ENCODE measurements at places on chromosomes 7 and 10.

DNA sequence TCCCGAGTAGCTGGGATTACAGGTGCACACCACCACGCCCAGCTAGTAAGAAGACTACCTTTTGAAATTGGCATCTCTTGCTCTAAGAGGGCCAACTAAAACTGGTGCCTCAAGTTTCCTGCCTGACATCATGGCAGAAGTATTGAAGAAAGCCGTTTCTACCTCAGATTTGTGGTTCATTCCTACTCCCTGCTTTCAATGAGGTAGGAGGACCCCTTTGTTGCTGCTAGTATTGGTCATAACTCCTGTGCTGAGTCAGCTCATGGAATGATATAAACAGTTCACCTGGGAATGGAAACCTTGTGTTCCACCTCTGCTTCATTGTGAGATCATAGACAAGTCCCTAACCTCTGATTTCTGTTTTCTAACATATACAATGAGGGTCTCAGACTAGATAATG is 82.8 kb downstream of the CDK6 start:
- DNase-seq = no peak

DNA sequence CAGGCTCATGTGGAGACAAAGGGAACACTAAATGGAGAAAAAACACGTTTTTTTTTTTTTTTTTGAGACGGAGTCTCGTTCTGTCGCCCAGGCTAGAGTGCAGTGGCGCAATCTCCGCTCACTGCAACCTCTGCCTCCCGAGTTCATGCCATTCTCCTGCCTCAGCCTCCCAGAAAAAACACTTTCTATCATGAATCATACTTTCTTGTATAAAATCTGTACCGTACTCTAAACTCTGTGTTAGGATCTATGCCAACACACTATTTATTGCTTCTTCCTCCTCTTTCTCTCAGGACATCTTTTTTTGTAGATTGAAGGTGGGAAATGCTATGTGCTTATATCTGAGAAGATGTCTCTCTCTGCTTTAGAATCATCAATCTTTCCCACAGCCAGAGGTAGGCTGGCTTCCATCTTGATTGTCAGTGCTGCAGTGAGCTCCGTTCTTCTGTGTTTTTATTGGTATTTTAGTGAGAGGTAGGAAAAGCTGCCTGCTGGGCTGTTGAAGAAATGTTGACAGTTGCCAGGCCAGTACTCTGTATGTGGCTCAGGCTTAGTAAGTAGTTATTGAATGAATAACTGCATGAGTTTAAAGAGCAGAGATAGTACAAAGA is 101.1 kb downstream of the GPR85 start:
- no peak for DNase-seq

DNA sequence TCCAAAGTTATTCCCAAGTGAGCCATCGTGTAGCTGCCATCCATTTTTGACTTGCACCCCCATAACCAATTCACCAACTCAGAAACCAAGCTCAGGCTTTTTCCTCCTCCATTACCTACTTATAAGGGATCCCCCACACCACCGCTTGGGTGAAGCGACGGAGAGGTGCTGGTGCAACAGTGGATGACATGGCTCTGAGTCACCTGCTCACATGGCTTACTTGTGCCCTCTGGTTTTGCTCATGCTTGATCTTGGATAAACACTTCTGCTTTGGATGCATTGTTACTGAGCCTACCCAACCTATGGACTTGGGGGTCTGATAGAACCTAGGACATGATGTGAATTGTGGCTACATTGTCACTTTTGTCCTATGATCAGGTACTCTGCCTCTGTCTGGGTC is 12.0 kb upstream of the AKR1B1 start:
- no peak for DNase-seq

DNA sequence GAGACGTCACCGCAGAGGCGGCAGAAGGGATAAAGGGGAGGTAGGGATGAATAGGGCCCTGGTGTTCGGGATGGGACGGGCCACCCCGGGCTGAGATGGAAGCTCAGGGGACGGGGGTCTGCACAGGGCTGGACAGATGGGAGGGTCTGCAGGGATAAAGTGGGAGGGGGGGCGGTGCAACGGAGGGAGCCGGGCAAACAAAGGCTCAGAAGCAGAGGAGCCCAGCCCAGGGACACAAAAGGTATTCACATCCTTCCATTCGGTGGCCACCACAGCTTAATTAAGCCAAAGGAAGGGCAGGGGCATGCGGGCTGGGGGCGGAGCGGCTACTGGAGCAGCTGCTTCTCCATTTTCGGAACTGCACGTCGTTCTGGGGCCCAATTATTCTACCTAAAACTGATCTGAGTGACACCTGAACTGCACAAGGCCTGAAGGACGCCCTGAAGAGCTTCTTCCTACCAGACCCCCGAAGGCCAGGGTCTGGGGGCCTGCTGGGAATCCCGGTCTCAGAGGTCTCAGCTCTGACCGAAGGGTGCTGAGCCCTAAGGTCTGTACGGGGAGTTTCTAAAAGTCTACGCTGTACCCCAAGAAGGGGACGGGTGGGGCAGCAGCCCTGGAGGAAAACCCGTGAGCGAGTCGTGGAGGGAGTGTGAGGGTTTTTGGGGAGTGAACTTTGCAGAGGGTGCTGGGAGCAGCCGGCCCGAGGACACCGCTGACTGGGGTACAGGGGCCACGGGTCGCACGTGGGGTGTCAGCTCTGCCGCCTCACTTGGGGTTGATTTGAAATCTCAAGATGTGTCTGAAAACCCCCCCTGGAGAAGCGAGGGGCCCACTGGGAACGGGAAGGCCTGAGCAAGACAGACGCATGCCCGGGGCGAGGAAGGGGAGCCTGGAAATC is 334.8 kb downstream of the DNAJB6 start:
- DNase-seq = no peak

GRCh38 chr7:112782498-112782897 is 7.7 kb downstream of the TMEM168 start:
- DNase-seq = no peak
